Omental fat pad (tissue), 4 donors: ENCODE measurements at places on chromosomes 7 and 10.

GRCh38 chr10:49620841-49621378, 7.1 kb downstream of the CHAT start:
- DNase-seq, result no peak

DNA sequence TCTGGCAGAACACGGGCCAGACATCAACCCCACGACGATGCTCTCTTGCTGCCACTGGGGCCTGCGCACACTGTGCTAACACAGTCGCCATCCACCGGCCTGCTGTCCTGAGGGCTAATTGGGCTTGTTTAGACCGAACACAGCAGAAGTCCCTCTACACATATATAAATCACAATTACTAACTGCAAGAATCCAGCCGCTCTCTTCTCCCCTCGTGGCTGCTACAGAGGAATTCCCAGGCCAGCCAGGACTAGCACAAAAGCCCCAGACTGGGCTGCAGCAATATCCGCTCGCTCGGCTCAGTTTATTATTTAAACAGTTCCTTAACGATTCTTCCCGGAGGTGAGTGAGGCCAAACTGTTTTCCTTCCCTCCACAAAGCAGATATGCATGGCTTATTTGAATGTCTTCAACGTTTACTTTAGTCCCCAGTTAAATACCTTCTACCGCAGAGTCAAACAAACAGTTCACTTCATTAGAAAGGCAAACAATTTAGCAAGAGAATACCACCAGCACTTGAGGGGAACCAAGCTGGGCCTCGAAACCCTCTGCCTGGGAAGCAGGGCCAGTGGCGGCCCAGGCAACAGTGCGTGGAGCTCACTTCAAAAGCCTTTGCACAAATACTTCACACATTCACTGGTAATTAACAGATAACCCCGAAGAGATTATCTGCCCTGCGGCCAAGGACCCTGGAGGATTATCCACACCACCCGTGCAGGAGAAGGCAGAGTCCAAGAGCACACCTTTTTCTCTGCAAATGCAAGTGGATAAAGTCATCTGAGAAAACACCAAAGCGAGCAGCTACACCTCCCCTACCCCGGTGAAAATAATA, 145.3 kb downstream of the GLI3 start:
- DNase-seq, result no peak

- DNase-seq, result no peak
These were observed 2.0 kb downstream of the PPP3CB start for GRCh38 chr10:73493781-73494180.

DNA sequence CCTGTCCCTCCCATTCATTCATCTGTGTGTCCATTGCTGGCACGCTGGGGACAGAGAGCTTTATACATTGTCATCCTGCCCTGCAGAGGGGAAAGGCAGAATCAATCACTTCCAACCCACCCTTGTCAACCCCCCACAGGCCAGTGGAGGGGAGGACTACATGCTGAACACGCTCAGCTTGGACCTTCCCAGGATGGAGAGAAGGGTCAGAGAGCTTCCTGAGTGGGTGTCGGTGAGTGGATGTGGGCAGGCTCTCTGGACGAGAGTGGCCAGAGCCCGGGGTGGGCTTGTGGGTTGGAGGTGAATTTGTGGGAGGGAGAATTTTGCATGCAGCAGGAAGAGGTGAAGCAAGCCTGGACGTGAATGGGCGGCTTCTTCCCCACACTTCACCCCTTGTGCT, 93.9 kb downstream of the DNAJB6 start:
- no peak for DNase-seq

GRCh38 chr10:15642095-15642494, 77.6 kb downstream of the ITGA8 start:
- DNase-seq, result no peak

GRCh38 chr7:22632674-22633073, 94.3 kb upstream of the IL6 start:
- no peak for DNase-seq

DNA sequence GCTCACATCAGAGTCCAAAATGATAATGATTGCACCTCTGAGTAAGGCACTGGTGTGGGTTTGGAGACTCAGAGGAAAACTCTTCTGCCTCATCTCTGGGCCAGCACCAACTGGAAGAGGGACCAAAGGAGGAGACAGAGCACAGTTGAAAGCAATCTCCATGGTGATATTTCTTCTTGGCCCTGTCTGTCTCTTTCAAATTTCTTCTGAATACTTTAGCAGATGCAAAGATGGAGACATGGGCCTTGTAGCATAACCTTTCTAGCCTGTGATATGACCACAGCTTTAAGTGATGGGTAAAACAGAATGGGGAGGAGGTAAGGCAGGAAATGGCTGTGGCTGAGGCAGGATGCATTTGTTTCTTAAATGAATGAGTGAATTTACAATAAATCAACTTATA, 12.2 kb upstream of the GIMAP7 start:
- DNase-seq, result no peak

GRCh38 chr7:108330227-108330626, 126.0 kb downstream of the NRCAM start:
- DNase-seq, result no peak

DNA sequence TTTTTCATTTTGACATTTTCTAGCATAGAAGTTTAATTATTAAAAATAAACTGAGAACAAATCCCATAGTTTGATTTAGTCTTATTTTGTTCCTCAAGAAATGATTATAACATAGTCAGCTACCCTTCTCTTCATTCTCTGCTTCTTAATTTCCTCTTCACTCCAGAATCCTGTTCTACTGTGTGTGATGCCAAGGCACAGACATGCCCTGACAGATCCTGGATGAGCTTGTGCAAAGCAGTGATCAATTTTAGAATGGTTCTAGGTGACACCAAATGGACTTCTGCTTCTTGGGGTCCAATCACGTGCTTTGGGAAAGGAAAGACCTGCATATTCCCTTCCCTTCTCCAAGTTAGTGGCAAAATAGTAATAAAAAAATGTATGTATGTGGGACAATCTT, 665.6 kb downstream of the MAGI2 start:
- DNase-seq, result no peak

- DNase-seq, result no peak
These were observed 860.6 kb upstream of the CELF2 start for GRCh38 chr10:10156917-10157600.

GRCh38 chr7:55194522-55194921, 170.6 kb upstream of the LANCL2 start:
- DNase-seq, result no peak

GRCh38 chr10:77741746-77742145, 104.1 kb upstream of the KCNMA1 start:
- no peak for DNase-seq

DNA sequence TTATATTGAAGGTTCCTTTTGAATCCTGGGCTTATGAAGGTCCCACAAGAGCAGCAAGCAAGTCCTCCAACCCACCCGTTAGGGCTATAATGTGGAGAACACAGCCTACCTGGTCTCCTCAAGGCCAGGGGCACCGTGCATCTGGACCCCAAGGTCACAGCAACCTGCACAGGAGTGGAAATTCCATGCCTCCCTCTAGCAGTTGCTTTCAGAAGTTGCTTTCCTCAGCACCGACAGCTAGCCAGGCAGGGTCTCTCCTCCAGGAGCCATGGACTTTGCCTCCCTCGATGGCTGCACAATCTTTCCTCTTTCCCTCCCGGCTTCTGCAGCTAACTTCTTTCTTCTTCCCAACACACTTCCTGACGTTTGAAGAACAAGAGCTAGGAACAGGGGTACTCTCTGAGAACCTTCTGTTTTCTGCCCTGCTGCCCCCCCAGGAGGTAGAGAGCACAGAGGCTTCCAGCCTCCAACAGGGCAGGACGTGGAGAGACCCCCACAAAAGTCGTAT, 149.8 kb downstream of the PTPN20 start:
- DNase-seq, result no peak
